ENCODE measurements at places on chromosomes 2 and 18. TPM values are rescaled to one million over a fixed set of nuclear protein-coding genes. Genes with fewer than 3 reads are reported as not detected.
A peak's percentile ranks its signal among the peaks of the same experiment; 100 is the strongest.

DNA sequence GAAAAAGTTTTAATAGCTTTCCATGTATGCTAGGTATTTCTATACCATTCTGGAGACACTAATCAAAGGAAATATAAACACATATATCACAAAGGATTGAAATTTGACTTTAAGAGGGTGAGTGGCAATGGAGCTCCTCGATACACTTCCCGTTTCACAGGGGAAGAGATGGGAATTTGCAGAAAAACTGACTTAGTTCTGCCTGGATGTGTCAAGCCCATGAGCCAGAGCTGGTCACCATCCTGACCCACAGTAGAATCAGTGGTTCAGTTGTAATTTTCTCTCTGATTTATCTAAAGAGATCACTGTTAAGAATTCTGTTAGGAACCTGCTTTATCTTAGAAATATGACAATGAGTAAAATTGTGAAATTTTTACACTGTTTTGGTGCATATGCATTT is 34.2 kb downstream of the PLCL1 start:
- no peak for DNase-seq

DNA sequence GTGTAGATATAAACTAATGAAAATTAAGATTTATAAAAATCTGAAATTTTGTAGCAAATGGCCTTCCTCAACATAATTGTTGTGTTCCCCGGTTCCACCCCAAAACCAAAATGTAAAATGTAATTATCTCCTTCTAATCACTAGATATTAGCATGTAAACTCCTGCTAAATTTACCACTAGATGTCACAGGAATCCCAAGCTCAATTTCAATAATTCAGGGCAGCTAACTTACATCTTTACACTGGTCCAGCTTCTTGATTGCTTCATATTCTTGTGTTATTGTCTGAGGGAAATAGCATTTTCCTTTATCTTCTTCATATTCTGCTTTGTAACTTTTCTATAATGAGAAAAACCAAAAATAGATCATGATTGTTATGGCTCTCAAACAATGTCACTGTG is 42.6 kb downstream of the NEB start:
- no peak for DNase-seq

GRCh38 chr2:146229508-146230155 is 1615.2 kb upstream of the ACVR2A start:
- DNase-seq, result no peak

- peak; percentile 61 for DNase-seq
Measured at GRCh38 chr2:186687807-186688211, 6.1 kb upstream of the FAM171B start.

GRCh38 chr2:30759481-30759880 is 47.8 kb downstream of the CAPN13 start:
- no peak for DNase-seq

- DNase-seq, result no peak
Measured at GRCh38 chr2:123211181-123211580, 813.9 kb upstream of the CNTNAP5 start.

- DNase-seq, result no peak
Measured at GRCh38 chr18:57581301-57581934, 5.1 kb downstream of the FECH start.

- DNase-seq, result no peak
Measured at GRCh38 chr2:128692895-128693742, 374.5 kb upstream of the HS6ST1 start.

- DNase-seq, result no peak
Measured at GRCh38 chr2:180507028-180507427, 473.4 kb upstream of the UBE2E3 start.

DNA sequence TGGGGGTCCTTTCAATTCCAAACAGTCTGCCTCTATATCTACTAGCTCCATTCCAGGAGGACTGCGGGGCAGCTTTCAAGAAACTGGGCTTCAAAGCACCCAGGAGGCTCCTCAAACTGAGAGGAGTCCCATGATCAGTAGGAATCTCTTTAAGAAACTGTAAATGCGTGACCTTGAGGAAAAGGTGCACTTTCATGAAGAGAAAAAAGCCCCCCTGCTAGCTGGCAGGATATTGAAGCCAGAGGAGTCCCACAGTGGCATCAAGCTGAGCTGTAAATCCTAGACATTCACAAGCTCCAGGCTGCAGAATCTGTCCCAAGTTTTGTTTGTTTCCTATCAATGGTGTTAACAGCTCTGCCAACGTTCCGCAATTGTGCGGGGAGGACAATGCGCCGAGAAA is 790.1 kb downstream of the SLC4A3 start:
- no peak for DNase-seq

DNA sequence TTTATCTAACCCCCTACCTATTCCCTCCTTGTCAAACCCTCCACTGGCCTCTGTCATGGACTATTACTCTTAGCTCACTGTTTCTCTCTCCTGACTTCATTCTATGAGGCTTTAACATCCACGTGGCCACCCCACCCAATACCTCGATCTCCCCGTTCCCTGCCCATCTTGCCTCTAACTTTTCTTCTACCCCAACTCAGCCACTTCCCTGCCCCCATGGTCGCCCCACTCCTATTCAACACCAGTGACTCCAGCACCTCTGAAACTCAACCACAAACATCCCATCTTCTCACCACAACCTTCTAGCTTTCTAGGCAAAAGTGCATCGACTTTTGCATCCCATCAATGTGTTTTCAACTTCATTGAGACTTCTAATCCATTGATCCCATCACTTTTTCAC is 94.2 kb upstream of the EPAS1 start:
- DNase-seq, result no peak

- no peak for DNase-seq
Measured at GRCh38 chr2:19914266-19914975, 12.6 kb upstream of the TTC32 start.

DNA sequence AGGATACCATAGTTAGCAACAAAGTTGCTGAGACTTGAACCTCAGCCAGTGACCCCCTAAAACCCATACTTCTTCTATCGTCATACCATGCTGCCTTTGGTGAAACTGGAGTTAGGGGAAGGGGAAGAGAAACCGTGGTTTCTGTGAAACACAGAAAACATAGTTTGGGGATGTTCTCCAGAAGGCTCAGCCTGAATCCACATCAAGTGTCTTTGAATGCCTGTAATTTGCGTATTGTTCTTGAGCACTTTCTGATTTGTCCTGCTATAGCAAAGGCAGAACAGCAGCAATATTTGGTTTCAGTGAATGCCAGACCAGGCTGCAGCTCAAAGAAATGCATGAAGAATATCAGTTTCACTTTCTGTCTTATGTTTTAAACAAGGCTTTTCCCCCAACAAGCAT is 258.7 kb downstream of the TTC32 start:
- no peak for DNase-seq

- peak; percentile 49 for DNase-seq
Measured at GRCh38 chr2:172931918-172932520, 143.6 kb upstream of the MAP3K20 start.

DNA sequence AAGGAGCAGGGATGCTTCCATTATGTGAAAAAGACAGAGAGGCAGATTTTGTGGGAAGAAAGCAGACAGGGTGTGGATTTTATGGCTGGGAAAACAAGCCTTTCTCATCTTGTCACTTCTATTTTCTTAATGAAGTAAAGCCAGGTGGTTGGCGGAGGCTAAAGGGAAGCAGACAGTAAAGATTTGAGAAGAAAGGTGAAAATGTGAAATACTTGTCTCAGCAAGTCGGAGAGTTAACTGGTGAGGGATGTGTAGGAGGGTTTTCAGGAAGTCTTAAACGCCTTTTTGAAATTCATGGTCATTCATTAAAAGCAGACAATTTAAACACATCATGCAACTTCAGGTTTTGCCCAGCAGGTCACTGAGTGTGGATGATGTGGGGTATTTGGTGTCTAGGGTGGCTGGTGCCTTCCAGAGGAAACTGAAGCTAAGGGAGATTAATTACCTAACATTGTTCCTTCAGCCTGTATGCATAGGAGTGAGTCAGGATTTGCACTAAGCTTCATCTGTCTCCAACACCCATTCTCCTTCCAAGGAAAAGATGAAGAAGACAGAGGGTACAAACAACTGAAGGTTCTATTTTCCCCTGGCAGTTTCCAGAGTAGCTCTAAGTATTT is 20.7 kb downstream of the SLC14A2 start:
- DNase-seq, result no peak

- DNase-seq, result no peak
Measured at GRCh38 chr2:100509066-100509465, 38.8 kb downstream of the NMS start.

GRCh38 chr2:68925295-68925896 is 27.3 kb downstream of the GKN2 start:
- DNase-seq, result peak; percentile 38

GRCh38 chr18:80105369-80106167 is 3.5 kb upstream of the ADNP2 start:
- no peak for DNase-seq

GRCh38 chr18:79528846-79529245 is 133.1 kb downstream of the NFATC1 start:
- peak; percentile 26 for DNase-seq

DNA sequence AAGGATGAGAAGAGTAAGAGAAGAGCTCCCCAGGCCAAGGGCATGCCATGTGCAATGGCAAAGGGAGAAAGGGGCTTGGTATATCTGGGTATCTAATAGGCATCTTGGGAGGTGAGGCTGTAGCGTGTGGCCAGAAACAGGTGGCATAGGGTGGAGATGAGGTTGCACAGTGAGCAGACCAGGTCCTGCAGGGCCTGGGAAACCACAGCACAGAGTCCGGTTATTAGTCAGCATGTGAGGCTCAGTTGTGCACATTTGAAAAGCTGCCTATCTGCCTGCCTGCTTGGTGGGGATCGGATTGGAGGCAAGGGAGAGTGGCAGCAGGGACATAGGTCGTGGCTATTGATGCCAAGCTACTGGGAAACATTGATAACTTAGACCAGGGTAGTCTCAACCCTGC is 190.6 kb downstream of the TPGS2 start:
- DNase-seq, result no peak

DNA sequence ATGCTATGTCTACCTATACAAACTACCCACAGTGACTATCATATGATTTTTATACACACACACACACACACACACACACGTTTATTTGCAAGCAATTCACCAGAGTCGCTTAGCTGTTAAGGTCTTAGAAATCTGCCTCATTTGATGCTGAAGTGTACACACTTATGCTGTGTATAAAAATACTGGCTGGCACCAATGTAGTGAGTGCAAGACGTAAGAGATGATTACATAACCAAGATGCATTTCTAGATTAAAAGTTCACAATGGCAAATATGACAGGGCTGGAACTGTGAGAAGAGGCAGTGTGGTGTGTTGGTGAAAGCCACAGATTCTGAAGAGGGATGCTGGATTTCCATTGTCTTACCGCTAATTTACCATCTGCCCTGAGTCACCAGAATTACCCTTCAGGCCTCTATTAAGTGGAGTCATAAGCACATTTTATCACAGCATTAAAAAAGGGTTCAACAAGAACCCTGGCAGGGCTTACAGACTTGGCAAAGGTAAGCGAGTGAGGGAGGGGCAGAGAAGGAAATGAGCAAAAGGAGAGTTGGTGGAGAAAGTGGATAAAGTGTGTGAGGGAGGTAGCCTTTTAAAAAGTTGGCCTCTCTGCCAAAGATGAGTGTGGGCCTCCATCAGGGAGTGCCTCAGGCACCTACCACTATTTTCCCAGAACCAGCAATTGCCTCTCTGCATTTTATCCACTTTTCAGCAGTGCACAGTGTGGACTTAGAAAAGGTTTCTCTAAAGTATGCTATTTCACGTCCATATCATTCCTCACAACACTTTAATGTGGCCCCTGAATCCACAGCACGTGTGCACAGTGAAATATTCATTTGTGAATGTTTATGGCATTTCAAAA is 21.5 kb downstream of the MEIS1 start:
- no peak for DNase-seq

- no peak for DNase-seq
Measured at GRCh38 chr2:139360654-139361053, 580.5 kb upstream of the NXPH2 start.

- DNase-seq, result peak; percentile 58
Measured at GRCh38 chr2:165239230-165239629, at the start of gene SCN2A. SCN2A (plus strand) TSS chr2:165239414; CDS start chr2:165295824, 56,410 bp downstream.

DNA sequence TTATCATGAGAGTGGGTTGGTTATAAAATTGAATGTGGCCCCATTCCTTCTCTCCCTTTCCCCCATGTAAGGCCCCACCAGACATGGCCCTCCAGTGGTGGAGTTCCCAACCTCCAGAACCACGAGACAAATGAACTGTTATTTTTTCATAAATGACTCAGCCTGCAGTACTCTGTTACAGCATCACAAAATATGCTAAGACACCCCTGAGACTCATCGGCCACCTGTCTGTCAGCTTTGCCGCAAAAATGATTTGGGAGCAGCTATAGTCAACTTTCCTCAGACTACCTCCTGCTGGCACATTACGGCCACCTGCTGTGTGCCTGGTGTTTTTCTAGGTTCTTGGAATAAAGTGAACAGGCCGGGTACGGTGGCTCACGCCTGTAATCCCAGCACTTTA is 21.4 kb upstream of the C1QL2 start:
- DNase-seq, result no peak

Gene REG1B
- total RNA-seq, result not detected

Gene LYG1
- total RNA-seq, result 0.12 TPM

Gene C2orf66
- total RNA-seq, result not detected

Gene ANKAR
- 0.14 TPM for total RNA-seq

Gene MATN3
- total RNA-seq, result 0.46 TPM

Gene IL1RN
- total RNA-seq, result not detected
